ENCODE measurements at places on chromosomes 5 and 9. TPM values are rescaled to one million over a fixed set of nuclear protein-coding genes. Genes with fewer than 3 reads are reported as not detected.

DNA sequence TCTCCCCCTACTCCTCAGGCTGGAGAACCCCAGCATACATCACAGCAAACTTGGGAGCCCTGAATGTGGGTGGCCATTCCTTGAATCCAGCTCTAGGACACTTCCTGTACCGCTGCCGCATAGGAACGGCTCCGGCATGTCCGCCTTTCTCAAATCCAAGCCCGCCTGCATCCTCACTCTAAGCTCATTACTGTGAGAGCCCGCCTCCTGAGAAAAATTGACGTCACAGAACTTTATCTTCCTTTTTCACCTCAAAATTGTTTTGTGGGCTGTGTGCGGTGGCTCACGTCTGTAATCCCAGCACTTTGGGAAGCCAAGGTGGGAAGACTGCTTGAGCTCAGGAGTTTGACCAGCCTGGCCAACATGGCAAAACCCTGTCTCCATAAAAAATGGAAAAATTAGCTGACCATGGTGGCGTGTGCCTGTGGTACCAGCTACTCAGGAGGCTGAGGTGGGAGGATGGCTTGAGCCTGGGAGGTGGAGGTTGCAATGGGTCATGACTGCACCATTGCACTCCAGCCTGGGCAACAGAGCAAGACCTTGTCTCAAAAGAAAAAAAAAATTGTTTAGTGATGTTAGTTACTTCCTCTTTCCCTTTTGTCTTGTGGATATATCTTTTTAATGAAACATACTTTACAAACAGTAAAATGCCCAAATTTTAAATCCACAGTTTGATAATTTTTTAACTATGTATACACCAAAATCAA lies 22.8 kb downstream of the RNF44 start:
- DNase-seq, result no peak

GRCh38 chr5:93054424-93055163 lies 526.4 kb downstream of the NR2F1-AS1 start:
- DNase-seq, result no peak

SPAG8 gene
- 0.27 TPM for total RNA-seq

IGFBPL1 gene
- total RNA-seq, result 0.24 TPM

DNA sequence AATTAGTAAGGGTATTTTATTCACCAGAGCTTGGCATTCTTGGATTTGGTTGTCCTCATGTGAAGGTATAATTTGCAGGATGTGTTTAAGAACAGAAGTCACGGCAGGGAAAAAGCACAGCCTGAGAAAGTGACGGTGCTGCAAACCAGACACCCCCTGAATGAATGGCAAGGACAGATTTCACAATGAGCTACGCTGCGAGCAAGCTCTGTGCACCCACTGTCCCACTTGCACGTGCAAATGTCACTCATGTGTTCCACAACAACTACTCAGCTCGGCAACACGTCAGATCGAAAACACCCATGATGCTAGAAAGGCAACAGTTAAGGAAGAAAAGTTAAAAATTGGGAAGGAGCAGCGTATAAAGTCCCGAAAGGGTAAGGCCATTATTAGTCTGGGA lies 168.9 kb downstream of the ROR2 start:
- DNase-seq, result no peak

GRCh38 chr9:96453625-96454024 lies 3.7 kb downstream of the HABP4 start:
- peak; percentile 25 for DNase-seq

PCDHGB3 gene
- total RNA-seq, result 0.40 TPM

DNA sequence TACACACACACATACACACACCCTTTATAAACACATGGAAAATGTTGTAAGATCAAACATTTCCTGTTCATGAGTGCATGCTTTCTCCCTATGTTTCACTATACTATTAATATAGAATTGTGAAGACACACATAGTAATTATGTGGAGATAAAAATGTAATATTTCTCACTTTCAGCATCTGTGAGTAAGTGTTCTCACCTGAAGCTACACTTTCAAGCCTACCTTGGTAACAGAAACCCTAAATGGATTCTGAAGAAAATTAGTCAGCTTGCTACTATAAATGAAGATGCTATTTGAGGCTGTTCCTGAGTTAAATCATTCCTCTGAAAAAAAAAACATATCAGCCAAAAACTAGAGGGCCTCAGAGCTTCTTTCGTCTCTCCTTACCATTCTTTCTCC lies 81.1 kb upstream of the GNA14 start:
- no peak for DNase-seq

SELENOP gene
- total RNA-seq, result 1,895 TPM

GRCh38 chr5:39422728-39423285 lies 2.0 kb downstream of the DAB2 start:
- peak; percentile 56 for DNase-seq

GRCh38 chr5:73853091-73853490 lies 227.1 kb downstream of the ARHGEF28 start:
- DNase-seq, result no peak

- DNase-seq, result no peak
Observed at GRCh38 chr5:142847898-142848790, 78.0 kb downstream of the ARHGAP26 start.

- no peak for DNase-seq
Observed at GRCh38 chr5:149133795-149134777, 7.2 kb upstream of the ABLIM3 start.

GRCh38 chr5:171871711-171872110 lies 86.1 kb downstream of the SMIM23 start:
- no peak for DNase-seq

GRCh38 chr9:114473447-114473801 lies 31.8 kb downstream of the WHRN start:
- no peak for DNase-seq

IFNB1 gene
- not detected for total RNA-seq

DNA sequence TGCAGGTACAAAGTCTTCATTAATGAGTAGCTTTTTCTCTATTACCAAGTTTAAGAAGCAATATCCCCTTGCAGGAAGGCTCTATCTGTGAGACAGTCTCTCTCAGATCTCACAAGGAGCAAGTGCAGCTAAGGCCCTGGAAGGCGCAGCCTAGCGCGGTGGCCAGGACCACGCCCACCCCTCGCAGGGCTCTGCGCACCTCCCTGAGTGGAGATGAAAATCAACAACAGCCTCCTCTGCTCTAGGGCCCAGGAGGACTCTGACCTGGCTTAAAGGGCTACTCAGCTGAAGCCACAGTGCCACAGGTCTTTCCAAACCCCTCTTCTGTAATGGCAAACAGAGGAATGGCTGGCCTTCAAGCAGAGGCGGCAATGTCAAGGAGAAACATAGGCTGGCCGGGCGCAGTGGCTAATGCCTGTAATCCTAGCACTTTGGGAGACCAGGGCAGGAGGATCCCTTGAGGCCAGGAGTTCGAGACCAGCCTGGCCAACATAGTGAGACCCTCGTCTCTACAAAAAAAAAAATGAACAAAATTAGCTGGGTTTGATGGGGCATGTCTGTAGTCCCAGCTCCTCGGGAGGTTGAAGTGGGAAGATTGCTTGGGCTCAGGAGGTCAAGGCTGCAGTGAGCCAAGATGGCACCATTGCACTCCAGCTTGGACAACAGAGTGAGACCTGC lies 11.9 kb downstream of the SEC16A start:
- DNase-seq, result no peak

- no peak for DNase-seq
Observed at GRCh38 chr5:903756-904096, 11.0 kb downstream of the TRIP13 start.

GRCh38 chr5:55645304-55645703 lies 66.8 kb downstream of the SLC38A9 start:
- no peak for DNase-seq

KIF4B gene
- 0.11 TPM for total RNA-seq

DNA sequence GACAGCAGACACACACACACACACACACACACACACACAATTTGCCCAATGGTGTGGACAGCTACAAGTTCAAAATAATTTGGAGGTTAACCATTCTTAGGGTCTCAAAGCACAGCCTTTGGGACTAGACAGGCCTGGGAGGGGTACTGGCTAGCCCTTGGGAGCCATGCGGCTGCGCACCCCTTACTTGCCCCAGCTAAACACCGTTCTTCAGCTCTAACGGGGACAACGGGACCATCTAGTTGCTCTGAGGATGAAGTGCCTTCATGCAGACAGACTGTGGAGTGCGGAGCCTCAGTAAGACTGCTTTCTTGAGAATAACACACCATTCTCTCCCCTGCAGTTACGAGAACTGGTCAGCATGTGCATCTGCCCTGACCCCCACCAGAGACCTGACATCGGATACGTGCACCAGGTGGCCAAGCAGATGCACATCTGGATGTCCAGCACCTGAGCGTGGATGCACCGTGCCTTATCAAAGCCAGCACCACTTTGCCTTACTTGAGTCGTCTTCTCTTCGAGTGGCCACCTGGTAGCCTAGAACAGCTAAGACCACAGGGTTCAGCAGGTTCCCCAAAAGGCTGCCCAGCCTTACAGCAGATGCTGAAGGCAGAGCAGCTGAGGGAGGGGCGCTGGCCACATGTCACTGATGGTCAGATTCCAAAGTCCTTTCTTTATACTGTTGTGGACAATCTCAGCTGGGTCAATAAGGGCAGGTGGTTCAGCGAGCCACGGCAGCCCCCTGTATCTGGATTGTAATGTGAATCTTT lies 64.6 kb downstream of the PSMB7 start:
- DNase-seq, result peak; percentile 31

Data from HepG2 (cell line).